SK-N-SH (cell line): ENCODE measurements at places on chromosomes 7 and 10. TPM values are rescaled to one million over a fixed set of nuclear protein-coding genes. Genes with fewer than 3 reads are reported as not detected.

Gene ACTL6B
- 0.67 and 0.93 TPM in 2 replicates for polyA plus RNA-seq

Gene VSIR
- 8.7 and 11.3 TPM in 2 replicates for polyA plus RNA-seq

Gene GRM8
- 0.10 and 0.15 TPM in 2 replicates for polyA plus RNA-seq

Gene GNAT3
- not detected in 2 replicates for polyA plus RNA-seq

Gene NPS
- not detected in 2 replicates for polyA plus RNA-seq

Gene POLL
- 22.0 and 27.3 TPM in 2 replicates for polyA plus RNA-seq

Gene LRRN3
- 2.1 and 4.1 TPM in 2 replicates for polyA plus RNA-seq

Gene GRK5
- 9.5 and 12.1 TPM in 2 replicates for polyA plus RNA-seq

Gene ZNF485
- polyA plus RNA-seq, result 3.0 and 3.9 TPM in 2 replicates

Gene USP6NL
- polyA plus RNA-seq, result 8.2 and 8.9 TPM in 2 replicates

Gene SDHAF3
- polyA plus RNA-seq, result 14.6 and 17.0 TPM in 2 replicates

Gene CTTNBP2
- polyA plus RNA-seq, result not detected in 2 replicates

Gene IFIT1B
- polyA plus RNA-seq, result 0.03 TPM in 1 of 2 replicates, not detected in the other

Gene PODXL
- polyA plus RNA-seq, result 76.1 and 86.0 TPM in 2 replicates

Gene PILRB
- 55.4 and 63.7 TPM in 2 replicates for polyA plus RNA-seq

Gene EVX1
- not detected in 2 replicates for polyA plus RNA-seq

Gene ACHE
- polyA plus RNA-seq, result 1.8 and 2.1 TPM in 2 replicates

Gene PRKCQ
- polyA plus RNA-seq, result 0.18 and 0.23 TPM in 2 replicates

Gene ATP5MK
- polyA plus RNA-seq, result 408 and 542 TPM in 2 replicates

Gene PSMC2
- 231 and 283 TPM in 2 replicates for polyA plus RNA-seq

Gene SH2B2
- polyA plus RNA-seq, result 3.8 and 4.7 TPM in 2 replicates

Gene ARID5B
- polyA plus RNA-seq, result 10.9 and 18.4 TPM in 2 replicates

Gene AKR1C3
- polyA plus RNA-seq, result 0.28 and 0.70 TPM in 2 replicates

Gene SPDYE1
- not detected in 2 replicates for polyA plus RNA-seq

Gene DENND2A
- polyA plus RNA-seq, result 2.1 and 3.5 TPM in 2 replicates

Gene ESYT2
- 34.2 and 42.7 TPM in 2 replicates for polyA plus RNA-seq

Gene FKBP6
- polyA plus RNA-seq, result not detected in 2 replicates

Gene AZGP1
- 0.15 TPM in 1 of 2 replicates, not detected in the other for polyA plus RNA-seq

Gene HTR7
- 0.16 and 0.24 TPM in 2 replicates for polyA plus RNA-seq

Gene HOXA4
- polyA plus RNA-seq, result not detected in 2 replicates

Gene FOXI2
- polyA plus RNA-seq, result not detected in 2 replicates

Gene EPHB6
- 1.2 and 1.8 TPM in 2 replicates for polyA plus RNA-seq

Gene TAS2R5
- polyA plus RNA-seq, result 0.43 and 0.75 TPM in 2 replicates

Gene AKAP9
- polyA plus RNA-seq, result 13.1 and 16.7 TPM in 2 replicates

Gene TCERG1L
- polyA plus RNA-seq, result not detected in 2 replicates

Gene TRIM50
- not detected in 2 replicates for polyA plus RNA-seq

Gene SCART1
- 2.1 and 3.4 TPM in 2 replicates for polyA plus RNA-seq

Gene PKD2L1
- not detected in 2 replicates for polyA plus RNA-seq

Gene CACNA2D1
- 3.4 and 4.8 TPM in 2 replicates for polyA plus RNA-seq

Gene TDRD1
- polyA plus RNA-seq, result not detected in 2 replicates
